ENCODE measurements at places on chromosomes 4 and X.
A peak's percentile ranks its signal among the peaks of the same experiment; 100 is the strongest.

DNA sequence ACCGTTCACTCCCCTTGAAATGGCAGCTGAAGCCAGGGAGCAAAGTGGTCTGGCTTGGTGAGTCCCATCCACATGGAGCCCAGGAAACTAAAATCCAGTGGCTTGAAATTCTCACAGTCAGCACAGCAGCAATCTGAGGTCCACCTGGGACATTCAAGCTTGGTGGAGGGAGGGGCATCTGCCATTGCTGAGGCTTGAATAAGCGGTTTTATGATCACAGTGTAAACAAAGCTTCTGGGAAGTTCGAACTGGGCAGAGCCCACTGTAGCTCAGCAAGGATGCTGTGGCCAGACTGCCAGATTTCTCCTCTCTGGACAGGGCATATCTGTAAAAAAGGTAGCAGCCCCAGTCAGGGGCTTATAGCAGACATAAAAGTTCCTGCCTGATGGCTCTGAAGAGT lies 15.5 kb upstream of the FAAH2 start:
- DNase-seq: no peak

GRCh38 chrX:1306909-1307625 lies 29.5 kb upstream of the IL3RA start:
- DNase-seq: no peak

GRCh38 chr4:6293097-6293445 lies 23.4 kb downstream of the WFS1 start:
- no peak for DNase-seq

GRCh38 chr4:55446578-55446922 lies 50.8 kb downstream of the TMEM165 start:
- DNase-seq: no peak

GRCh38 chr4:96166806-96167205 lies 326.9 kb downstream of the PDHA2 start:
- no peak for DNase-seq

- no peak for DNase-seq
Measured at GRCh38 chrX:17563076-17563475, 174.2 kb upstream of the SCML1 start.

- no peak for DNase-seq
Measured at GRCh38 chrX:115330498-115331168, 41.1 kb downstream of the LUZP4 start.

DNA sequence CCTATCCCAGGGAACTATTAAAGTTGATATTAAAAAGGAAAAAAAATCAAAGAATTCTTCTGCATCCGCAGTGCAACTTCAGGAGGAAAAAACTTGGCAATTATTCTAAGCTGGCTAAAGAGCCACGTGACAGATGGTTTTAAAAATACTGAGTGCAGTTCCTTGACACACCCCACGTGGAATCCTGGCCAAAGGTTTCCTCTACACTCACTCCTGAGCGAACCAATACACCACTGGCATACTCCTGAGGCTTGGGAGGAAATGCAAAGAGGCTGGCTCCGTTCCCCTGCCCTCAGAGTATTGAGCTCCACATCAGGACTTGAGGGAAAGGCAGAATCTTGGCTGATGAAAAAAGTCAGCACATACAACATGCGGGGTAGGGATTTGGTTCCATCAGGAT lies 133.8 kb upstream of the ATP6AP2 start:
- DNase-seq: no peak

GRCh38 chr4:25190407-25190806 lies 30.2 kb upstream of the SEPSECS start:
- no peak for DNase-seq

GRCh38 chrX:125131164-125131563 lies 188.5 kb upstream of the TEX13C start:
- DNase-seq: no peak

GRCh38 chrX:40622479-40623138 lies 619 bp upstream of the MPC1L start:
- no peak for DNase-seq

GRCh38 chr4:31741326-31741725 lies 1021.2 kb downstream of the PCDH7 start:
- DNase-seq: peak; percentile 4

- DNase-seq: peak; percentile 66
Measured at GRCh38 chr4:1842993-1843448, 12.9 kb downstream of the LETM1 start.

DNA sequence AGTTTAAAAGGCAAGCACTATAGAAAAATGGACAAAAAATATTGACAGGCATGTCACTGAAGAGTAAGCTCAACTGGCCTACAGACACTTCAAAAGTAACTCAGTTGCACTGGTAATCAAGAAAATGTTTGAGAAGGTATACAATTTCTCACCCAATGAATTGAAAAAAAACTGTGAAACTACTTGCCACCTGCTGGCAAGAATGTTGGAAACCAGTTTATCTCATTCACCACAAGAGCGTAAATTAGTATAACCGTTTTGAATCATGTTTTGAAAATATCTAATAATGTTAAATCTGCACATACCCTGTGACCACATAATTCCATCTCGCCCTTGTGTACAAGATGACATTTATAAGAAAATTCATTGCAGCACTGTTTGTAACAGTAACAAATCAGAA lies 31.7 kb downstream of the TXK start:
- DNase-seq: no peak

DNA sequence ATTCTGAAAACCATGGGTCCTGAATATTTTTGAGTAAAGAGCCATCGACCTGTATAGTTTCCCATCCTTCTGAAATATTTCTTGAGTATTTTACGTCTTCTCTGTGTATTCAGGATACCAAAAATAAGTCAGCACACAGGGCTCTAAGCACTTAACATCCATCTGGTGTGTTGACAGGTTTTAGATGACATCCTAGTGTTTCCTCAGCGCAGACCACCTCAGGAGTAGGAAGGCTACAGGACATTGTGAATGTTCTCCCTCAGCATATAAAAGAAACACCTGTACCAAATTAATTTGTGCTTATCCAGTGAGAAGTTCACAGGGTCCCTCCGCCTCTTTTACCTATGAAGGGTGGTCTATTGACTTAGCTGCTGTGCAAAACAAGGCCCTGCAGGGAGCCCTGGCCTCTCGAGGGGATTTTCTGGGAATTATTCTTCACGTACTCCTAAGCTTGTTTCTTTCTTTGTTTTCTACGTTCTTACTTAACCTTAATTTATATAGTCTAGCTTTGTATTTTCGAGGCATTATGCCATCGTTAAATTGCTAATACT lies 241.8 kb downstream of the FBXO8 start:
- DNase-seq: no peak

DNA sequence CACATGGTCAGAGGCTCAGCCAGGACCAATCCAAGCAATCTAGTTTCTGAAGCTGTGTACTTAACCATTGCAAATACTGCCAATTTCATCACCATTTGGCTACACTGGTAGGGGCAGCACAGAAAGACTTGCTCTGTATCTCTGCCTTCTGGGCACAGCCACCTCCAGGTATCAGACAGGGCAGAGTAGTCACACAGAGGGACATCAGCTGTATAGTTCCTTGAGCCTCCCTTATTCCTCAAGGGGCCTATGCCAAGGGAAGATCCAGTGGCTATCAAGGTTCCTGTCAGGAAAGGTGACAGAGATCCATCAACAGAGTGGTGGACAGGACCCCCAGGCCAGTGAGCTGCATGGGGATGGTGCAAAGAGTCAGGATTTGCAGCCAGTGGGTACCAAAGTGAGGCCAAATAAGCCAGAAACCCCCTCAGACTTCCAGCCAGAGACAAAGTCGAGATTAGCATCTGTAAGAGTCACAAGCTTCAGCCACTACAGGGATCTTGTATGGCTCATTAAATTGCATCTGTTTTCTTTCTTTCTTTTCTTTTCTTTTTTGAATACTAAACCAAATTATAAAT lies 381.6 kb upstream of the CPEB2 start:
- no peak for DNase-seq

DNA sequence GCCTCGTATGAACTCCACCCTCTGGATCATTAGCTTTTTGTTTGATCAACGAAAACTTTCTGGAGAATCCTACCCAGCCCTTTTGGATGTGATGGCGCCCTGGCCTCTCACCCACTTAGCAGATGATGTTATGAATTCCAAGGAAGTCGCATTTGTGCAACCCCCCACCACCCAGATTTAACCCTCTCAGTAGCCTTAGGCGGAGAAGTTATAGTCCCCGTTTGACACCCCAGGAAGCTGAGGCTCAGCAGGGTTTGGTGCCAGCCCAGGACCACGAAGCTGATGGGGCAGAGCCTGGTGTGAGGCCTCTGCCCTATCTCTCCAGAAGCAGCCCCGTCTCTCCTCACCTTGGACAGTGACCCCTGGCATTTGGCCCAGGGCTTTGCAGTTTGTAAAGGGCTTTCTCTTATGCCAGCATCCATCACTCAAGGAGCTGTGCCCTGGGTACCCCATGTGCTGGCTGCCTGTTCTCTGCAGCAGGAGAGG lies 1.0 kb downstream of the WFS1 start:
- no peak for DNase-seq

DNA sequence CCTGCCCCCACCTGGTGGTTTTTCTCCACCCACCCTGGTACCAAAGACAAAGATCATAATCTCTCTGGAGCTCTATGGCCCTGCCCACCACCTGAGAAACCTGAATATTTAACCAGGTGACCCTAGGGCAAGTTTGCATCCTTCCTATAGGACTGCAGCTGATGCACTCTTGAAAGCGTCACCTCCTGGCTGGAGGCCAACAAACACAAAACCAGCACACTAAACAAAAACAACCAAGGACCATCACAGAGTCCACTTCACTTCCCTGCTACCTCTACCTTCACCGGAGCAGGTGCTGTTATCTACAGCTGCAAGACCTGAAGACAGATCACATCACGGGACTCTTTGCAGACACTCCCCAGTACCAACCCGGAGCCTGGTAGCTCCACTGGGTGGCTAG lies 296.7 kb upstream of the FGF13 start:
- no peak for DNase-seq

- DNase-seq: no peak
Measured at GRCh38 chr4:124846306-124846705, 133.8 kb upstream of the ANKRD50 start.

- DNase-seq: no peak
Measured at GRCh38 chr4:25792200-25792791, 70.5 kb downstream of the SEL1L3 start.

GRCh38 chr4:185546335-185546734 lies 11.0 kb upstream of the PDLIM3 start:
- no peak for DNase-seq

- DNase-seq: no peak
Measured at GRCh38 chr4:184810720-184811119, 15.0 kb downstream of the ACSL1 start.

DNA sequence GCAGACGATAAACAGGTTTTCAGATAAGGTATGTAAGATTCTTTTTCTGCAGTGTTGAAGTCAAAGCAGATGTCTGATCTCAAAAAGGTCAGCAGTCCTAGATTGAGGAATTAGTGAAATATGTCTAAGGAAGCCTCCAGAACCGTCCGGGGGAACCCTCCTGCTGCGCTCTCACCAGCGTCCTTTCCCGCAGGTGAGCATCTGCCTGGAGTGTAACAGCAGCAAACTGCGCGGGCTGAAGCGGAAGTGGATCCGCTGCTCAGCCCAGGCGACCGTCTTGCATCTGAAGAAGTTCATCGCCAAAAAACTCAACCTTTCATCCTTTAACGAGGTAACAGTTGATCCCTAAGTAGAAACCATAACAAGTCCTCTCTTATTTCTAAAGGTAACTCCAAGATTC lies 55.5 kb downstream of the PCGF3 start:
- no peak for DNase-seq

DNA sequence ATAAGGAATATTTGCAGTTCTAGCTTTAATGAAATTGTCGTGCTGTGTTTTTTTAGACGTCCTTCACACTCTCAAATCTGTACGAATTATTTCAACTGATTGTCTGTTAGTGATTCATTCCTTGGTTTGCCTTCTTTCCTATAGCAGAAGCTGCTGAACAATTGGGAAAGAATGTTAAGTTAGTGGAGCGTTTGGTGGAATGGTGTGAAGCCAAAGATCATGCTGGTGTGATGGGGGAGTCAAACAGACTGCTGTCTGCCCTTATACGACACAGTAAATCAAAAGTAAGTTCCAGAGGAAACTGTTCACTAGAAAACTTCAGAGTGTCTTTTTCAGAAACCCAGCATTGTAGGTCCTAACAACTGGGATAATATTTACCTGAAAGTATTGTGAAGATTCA lies 159.9 kb downstream of the RAP1GDS1 start:
- DNase-seq: peak; percentile 66

DNA sequence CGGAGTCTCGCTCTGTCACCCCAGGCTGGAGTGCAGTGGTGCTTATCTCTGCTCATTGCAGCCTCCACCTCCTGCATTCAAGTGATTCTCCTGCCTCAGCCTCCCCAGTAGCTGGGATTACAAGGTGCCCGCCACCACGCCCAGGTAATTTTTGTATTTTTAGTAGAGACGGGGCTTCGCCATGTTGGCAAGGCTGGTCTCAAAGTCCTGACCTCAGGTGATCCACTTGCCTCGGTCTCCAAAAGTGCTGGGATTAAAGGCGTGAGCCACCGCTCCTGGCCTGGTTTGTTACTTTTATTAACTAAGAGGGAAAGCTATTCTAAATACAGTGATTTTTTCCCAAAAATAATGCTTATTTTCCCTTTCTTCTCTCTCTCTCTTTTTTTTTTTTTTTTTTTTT lies 866 bp upstream of the CENPE start:
- DNase-seq: no peak

DNA sequence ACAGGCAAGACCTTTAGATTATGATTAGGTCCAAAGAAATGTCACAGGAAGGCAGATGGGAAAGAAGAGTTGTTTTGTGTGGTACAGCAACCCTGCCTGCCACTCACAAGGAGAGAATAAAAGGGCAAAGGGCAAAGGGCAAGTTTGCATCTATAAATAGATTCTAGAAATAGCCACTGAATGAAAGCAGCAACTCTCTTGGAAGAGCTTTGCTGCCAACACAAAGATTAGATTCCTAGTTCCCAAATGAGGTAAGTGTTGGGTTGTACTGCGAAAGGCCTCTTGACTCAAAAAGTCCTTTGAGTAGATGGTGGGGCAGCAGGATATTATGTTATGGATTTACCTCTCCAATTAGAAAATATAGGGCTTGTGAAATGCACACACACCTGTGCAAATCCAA lies 61.2 kb downstream of the MOSPD2 start:
- no peak for DNase-seq

DNA sequence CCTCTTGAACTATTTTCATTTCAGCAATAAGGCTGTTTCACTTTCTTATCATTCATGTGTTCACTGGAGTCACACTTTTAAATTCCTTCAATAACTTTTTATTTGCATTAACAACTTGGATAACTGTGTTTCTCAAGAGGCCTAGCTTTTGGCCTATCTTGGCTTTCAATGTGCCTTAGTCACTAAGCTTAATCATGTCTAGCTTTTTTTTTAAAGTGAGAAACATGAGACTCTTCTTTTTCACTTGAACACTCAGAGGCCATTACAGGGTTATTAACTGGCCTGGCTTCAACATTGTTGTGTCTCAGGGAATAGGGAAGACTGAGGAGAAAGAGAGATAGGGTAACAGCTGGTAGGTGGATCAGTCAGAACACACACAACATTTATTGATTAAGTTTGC lies 64.0 kb upstream of the VCX2 start:
- peak; percentile 5 for DNase-seq

Data from skeletal muscle cell (primary cell).